Activated naive CD4-positive, alpha-beta T cell treated with Interleukin-2 at 50 U/mL for 16 hours (primary cell): ENCODE measurements at places on chromosomes 16 and 17.
A peak's percentile ranks its signal among the peaks of the same experiment; 100 is the strongest.

DNA sequence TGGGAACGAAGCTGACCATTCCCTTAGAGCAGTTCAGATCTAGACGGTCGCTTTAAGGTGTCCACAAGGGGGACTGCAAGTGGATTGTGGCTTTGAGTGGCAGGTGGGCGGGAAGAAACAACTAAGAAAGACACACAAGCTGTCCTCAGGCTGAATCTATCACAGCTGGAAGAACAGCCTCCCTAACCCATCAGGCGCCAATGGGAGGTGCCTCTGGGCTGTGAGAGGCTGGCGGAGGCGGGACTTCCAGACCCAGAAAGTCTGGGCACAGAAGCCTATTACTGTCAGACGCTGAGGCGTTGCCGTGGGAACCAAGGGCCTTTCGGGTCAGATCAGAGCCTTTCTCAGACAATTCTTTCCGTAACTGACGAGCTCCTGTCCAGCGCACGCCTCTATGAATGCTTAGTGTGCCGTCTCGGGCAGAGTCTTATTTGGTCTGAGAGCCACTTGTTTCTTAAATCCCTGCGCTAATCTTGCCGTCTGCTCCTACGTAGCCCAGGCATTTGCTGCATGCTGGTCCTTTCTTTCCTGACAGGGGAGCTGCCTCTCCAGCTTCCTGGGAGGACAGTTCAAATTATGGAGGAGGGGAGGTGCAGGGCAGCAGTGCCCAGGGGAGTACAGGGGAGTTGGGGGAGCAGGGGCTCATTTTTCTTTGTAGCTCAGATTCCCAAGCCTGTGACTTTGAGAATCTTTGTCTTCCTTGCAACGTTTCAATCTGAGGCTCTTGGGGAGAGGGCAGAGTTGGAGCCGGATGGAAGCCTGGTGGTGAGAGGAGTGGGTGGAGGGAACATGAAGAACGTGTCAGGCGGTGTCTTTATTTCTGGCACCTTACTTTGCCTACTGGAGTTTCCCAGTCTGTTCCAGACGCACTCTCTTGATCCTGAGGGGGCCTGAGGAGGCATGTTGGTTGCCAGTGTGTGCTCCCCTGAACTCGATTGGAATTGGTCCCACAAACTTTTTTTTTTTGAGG lies 618.7 kb downstream of the KCNJ18 start:
- DNase-seq, result no peak

DNA sequence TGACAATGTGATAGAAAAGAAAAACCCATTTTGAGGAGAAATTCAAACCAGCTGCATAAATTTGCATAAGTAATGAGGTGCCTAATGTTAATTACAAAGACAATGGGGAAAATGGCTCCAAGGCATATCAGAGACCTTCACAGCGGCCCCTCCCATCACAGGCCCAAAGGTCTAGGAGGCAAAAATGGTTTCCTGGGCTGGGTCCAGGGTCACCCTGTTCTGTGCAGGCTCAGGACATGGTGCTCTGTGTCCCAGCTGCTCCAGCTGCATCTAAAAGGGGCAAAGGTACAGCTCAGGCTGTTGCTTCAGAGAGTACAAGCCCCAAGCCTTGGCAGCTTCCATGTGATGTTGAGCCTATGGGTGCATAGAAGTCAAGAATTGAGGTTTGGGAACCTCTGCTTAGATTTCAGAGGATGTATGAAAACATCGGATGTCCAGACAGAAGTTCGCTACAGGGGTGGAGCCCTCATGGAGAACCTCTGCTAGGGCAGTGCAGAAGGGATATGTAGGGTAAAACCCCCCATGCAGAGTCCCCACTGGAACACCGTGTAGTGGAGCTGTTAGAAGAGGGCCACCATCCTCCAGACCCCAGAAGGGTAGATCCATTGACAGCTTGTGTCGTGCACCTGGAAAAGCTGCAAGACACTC lies 40.6 kb downstream of the IKZF3 start:
- DNase-seq, result no peak

DNA sequence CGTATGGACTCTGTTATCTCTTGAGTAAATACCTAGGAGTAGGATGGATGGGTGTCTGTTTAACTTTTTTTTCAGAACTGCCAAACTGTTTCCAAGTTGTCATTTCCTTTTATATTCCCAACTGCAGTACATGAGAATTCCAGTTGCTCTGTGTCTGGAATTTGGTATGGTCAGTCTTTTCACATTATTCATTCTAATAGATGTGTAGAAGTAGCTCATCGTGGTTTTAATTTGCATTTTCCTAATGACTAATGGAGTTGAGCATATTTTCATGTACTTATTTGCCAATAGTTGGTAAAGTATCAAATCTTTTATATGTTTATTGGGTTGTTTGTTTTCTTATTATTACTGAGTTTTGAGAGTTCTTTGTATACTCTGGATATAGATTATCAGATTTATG lies 27.0 kb downstream of the MRTFB start:
- DNase-seq, result no peak

DNA sequence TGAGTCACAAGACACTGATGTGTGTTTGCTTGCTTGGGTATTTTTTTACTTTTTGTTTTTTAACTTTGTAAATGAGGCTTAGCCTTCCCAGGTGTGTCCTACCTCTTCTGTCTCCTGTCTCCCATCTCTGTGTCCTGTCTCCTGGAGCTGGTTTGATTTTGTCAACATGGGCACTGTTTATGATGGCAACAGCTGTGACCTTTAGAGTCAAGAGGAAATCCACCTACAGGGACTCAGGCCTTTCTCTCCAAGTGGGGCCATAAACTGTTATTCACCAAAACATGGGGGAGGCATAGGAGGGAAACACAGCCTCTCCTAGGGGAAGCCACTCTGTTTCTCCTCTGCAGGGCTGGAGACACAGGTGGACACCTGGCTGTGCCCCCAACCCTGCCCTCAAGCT lies 13.1 kb upstream of the PLCG2 start:
- no peak for DNase-seq

GRCh38 chr17:33262266-33263123 lies 30.6 kb downstream of the ASIC2 start:
- DNase-seq, result no peak

DNA sequence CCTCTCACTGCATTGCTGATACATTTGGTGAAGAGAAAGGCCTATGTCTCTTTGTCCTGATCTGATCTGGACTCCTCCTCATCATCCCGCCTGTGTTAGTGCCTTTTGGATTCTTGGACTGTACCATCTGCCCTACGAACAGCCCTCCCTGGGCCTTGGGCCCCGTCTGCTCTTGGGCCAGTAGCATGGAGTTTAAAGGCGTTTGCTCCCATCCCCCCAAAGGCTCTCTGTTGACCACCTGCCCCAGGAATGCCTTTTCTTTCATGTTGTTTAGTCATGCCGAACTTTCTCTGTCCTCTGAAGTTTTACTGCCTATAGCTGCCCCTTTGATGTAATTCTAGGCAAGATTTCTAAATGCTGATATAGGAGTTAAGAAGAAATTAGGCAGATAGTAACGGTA lies 30.9 kb upstream of the MEAK7 start:
- DNase-seq, result no peak

GRCh38 chr17:64507413-64507782 lies 621 bp downstream of the CEP95 start:
- DNase-seq, result peak; percentile 27

DNA sequence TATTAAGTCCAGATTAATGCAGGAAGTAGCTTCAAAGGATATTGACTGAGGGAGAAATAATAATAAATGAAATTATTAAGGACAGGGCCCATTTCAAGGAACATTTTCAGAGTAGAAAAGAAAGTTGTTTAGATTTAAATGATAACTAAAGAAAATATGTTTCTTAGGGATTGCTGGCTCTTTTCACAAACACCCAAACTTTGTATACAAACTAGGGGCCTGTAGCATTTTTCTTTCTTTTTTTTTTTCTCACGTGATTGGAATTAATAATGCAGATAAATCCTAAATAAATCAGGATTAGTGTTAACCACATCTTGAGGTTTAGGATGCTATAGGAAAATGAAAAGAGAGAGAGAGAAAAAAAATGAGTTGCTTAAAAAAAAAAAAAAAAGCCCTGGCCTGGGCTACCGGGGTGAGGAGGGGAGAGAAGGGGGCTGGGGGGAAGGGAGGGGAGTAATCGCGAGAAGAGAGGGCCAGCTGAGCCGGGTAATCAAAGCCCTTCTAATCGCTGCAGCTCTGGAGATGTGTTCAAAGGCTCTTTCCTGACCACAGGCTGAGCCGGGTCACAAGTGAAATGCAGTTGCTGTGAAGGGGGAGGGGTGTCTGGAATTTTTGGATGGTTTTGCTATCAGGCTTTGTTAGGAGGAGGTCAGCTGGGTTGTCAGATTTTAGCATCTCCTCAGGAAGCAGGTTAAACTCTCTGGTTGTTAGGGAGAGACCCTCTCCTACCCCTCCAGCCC lies 104.6 kb upstream of the ZFHX3 start:
- DNase-seq, result no peak

GRCh38 chr17:49980703-49981197 lies 11.8 kb downstream of the DLX4 start:
- no peak for DNase-seq

- DNase-seq, result peak; percentile 26
Measured at GRCh38 chr16:8867216-8867931, 1.4 kb downstream of the CARHSP1 start.

DNA sequence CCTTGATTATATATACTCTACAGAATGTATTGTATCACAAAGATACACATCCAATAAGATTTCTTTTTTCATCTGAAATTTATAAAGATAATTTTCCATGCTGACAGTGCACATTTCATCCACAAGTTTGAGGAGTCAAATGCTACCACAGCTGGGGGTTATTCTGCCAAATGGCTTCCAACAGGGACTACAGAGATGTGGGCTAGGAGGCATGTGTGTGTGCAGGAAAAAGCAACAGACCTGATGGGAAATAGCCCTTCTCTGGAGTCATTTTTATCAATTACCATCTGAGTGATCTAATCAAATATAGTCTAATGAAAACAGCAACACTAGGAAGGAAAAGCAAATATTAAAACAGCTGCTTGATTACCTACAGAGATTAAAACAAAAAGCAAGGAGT lies 290.5 kb downstream of the CEP112 start:
- no peak for DNase-seq

DNA sequence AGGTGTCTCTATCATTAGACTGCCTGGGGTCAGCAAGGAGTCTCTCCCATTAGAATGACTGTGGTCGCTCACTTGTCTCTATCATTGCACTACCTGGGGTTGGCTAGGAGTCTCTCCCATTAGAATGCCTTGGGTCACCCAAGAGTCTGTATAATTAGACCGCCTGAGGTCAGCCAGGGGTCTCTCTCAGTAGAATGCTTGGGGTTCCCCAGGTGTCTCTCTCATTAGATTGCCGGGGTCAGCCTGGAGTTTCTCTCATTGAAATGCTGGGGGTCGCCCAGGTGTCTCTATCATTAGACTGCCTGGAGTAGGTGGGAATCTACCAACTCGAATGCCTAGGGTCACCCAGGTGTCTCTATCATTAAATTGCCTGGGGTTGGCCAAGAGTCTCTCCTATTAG lies 2231.6 kb downstream of the TP53TG3F start:
- no peak for DNase-seq

- DNase-seq, result no peak
Measured at GRCh38 chr17:17719199-17719940, 38.1 kb downstream of the RAI1 start.

GRCh38 chr17:17440938-17441675 lies 35.7 kb upstream of the MED9 start:
- DNase-seq, result no peak

DNA sequence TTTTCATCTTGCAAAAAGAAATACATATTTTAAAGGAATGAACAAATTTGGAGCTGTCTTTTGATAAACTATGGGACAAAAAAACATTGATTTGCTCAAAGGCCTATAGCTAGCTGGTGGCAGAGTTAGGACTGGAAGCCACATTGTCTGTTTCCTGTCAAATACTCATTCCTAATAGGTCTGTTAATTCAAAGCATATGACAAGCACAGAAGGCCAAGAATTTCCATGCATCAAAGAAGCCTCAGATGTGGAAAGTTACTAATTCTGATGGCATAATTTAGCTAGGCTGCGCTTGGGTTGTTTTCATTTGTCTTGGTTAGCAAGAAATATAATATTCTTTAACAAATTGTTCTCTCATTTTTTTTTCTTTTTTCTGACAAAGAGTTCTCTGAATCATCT lies 98.0 kb downstream of the CDK5R1 start:
- DNase-seq, result no peak

GRCh38 chr16:72797621-72798020 lies 250.3 kb downstream of the ZFHX3 start:
- DNase-seq, result no peak

DNA sequence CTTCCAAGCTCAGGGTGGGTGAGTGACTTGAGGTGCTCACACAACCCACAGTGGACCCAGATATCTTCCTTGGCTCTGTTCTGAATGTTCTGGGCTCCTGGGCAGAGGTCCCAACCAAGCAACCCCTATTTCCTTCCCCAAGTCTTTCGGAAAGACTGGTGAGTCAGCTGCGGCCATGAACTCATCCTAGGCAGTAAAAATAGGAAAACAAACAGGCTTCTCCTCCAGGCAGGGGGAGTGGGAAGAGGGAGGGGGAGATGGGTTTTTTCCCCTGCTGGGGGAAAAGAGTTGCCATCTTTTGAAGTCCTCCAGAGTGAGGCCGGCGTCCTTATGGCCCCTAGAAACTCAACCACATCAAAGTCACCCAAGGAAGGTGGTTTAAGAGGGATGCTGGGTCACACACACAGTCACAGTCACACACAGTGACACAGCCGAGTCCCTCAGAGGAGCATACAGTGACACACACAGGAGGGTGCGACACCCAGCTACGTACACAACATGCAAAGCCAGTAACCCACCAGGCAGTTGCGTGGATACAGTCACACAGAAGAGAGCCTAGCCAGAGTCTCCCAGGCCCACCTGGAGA lies 16.0 kb upstream of the DLX4 start:
- no peak for DNase-seq

GRCh38 chr16:56281249-56281805 lies 90.0 kb downstream of the GNAO1 start:
- DNase-seq, result no peak

GRCh38 chr16:7363422-7364417 lies 31.1 kb downstream of the RBFOX1 start:
- no peak for DNase-seq

GRCh38 chr17:61409301-61410112 lies 9.9 kb downstream of the TBX2 start:
- peak; percentile 38 for DNase-seq

- DNase-seq, result no peak
Measured at GRCh38 chr16:1817276-1817589, 9.4 kb downstream of the HAGH start.

DNA sequence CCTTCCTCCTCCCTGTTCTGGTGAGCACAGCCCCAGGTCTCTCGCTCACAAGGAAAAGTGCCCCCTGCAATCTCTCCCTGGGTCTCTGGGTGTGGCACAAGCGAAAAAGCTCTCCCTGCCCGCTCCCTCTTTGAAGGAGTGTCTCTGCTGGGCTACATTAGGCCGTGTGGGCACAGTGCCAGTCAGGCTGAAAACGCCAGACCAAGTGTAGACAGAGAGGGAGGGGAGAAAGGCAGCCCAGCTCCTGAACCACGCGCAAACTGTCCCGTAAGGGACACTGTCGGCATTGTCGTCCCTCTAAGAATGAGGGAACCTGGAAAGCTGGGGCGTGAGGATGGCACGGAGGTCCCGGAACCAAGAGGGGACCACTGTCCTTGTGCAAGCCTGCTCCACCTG lies 3.9 kb downstream of the SMIM5 start:
- no peak for DNase-seq

GRCh38 chr17:30520882-30521281 lies 43.7 kb downstream of the GOSR1 start:
- no peak for DNase-seq
